H54 (cell line): ENCODE measurements at places on chromosomes 11 and 22.
A peak's percentile ranks its signal among the peaks of the same experiment; 100 is the strongest.

GRCh38 chr22:48701296-48702030 lies 1126.2 kb downstream of the BRD1 start:
- no peak for DNase-seq

- DNase-seq = no peak
Observed at GRCh38 chr11:45382133-45382878, 96.2 kb upstream of the SYT13 start.

DNA sequence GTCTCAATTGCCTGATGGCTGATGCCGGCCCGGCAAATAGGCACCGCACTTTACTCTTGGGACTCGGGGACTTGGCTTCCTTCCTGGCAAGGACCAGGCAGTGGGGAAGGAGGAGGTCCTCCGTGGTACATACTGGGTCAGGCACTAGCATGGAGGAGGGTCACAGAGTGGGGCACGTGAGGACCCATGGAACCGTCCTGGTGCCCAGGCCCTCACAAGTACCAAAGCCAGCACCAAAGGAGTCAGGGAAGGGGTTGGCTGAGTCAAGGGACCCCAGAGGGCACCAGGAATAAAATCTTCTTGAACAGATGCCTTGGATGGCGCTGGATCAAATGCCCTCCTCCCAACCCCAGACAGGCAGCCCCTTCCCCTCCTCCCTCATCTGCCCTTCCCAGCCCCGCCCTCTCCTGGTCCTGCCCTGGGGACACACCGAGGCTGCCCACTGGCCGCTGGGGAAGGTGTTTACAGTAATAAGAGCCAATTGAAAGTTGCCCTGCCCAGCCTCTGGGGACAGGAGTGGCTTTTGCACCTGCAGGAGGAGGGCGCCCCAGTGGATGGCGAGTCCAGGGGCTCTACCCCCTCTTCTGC lies 5.6 kb upstream of the CARNS1 start:
- no peak for DNase-seq

GRCh38 chr11:17063171-17064002 lies 14.1 kb downstream of the RPS13 start:
- DNase-seq = peak; percentile 49
